ENCODE measurements at places on chromosomes 6 and 20.
A peak's percentile ranks its signal among the peaks of the same experiment; 100 is the strongest.

DNA sequence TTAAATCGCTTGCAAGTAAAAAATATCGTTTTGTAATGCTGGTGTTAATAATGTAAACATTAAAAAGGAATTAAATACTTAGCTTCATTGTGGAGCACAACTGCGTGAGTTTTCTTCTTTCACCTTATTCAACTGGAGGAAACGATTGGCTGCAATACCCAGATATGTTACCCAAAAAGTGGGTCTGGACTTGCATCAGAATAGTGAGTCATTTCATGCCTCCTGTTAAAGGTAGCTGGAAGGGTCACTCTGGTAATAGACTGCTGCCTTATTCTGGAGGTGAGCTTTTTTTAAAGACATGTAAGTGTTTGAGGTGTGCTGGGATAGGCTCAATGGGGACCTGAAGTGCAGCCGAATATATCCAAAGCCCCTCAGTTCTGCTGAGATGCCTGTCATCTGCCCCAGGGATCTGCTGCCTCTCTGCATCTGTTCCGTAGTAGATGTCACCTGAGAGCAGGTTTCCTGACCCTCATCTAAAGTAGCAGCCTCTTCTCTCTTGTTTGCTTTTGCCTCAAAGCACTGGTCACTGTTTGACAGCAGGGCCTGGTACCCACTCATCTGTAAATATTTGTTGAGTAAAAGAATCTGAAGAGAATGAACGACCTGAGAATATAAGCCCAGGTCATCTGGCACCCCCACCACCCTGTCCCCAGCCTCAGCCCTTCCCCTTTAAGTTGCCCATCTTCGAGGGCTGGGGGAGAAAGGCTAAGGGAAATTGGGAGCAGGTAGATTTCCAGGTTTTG is 5.6 kb upstream of the UQCC2 start:
- no peak for DNase-seq

- DNase-seq = no peak
Measured at GRCh38 chr6:12160326-12160725, 129.8 kb upstream of the EDN1 start.

DNA sequence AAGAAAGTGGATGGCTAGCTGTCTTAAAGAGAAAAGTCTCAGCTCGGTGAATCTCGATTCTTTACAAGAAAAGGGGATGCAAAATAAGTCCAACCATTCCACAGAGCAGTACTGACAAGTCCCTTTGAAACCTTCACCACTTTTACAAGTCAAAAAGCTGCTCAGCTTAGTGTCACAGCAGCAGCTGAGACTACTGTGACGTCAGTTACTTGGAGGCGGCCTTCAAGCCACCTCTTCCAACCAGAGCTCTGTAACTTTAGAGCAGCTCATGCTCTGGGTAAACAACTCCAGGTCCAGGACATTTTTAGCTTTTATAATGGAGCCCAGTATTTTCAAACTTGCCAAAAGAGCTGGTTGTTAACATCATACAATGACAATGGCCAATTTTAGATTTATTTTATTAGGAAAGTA is at the start of gene KIAA0408:
KIAA0408 (minus strand) TSS at position 159 of the 411 bp plus-strand sequence. CDS start 5,408 bp downstream, outside the sequence.
- no peak for DNase-seq

- DNase-seq = no peak
Measured at GRCh38 chr20:19113343-19113930, 99.0 kb upstream of the SLC24A3 start.

DNA sequence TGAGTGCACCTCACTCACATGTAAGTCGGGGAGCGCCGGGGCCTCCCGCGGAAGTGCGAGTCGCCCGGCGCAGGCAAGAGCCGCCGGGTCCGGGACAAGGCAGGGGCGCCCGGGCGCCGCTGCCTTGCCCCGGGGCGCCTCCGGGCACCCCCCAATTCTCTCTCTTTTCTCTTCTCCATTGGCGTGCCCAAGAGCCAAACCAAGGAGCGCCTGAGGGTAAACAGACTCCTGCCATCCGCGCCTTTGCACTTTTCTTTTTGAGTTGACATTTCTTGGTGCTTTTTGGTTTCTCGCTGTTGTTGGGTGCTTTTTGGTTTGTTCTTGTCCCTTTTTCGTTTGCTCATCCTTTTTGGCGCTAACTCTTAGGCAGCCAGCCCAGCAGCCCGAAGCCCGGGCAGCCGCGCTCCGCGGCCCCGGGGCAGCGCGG is 36.8 kb downstream of the GNAS start:
- DNase-seq = no peak

GRCh38 chr6:147566244-147566898 is 57.9 kb downstream of the SAMD5 start:
- DNase-seq = no peak

DNA sequence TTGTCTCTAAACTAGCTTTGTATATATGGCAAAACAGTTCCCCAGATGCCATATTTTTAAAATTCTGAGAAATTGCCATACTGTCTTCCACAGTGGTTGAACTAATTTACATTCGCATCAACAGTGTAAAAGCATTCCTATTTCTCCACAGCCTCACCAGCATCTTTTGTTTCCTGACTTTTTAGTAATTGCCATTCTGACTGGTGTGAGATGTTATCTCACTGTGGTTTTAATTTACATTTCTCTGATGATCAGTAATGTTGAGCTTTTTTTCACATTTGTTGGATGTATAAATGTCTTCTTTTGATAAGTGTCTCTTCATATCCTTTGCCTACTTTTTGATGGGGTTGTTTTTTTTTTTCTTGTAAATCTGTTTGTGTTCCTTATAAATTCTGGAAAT is 1222.7 kb upstream of the CITED2 start:
- no peak for DNase-seq

GRCh38 chr20:38256966-38257365 is 3.6 kb downstream of the KIAA1755 start:
- no peak for DNase-seq

DNA sequence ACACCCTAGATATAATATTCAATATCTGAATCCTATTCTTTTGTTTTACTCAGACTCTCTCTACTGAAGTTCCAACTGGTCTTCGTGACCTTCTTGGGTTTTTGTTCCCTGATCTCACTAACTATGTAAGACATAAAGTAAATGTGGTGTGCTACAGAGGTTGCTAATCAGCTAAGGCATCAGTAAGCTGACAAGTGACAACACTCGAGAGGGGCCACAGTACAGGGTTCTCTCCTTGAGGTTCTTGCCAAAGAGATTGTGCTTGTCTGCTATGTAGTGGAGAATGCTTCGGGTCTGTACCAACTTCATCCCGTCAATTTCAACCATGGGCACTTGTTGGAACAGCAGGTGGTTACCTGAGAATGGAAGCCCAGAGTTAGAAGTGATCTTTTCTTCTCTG is 9.9 kb downstream of the GSTA4 start:
- no peak for DNase-seq

DNA sequence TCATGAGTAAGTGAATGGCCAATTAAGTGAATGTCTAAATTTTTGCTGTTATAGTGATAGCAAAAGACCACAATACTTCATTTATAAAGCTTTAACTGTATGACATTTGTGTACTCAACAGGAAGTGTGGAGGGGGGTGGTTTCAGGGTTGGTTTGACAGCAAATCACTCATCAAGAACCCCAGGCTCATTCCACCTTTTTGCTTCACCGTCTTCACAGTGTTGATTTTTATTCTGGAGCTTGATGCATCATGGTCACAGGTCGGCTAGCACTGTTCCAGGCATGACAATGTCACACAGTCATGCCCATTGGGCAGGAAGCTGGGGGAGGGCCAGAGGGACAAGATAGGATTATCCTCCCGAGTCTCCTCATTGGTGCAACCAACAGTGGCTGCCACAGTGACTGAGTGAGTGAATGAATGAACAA is 75.0 kb downstream of the MDGA1 start:
- DNase-seq = no peak

- no peak for DNase-seq
Measured at GRCh38 chr20:53792946-53793536, 199.4 kb upstream of the ZNF217 start.

- DNase-seq = no peak
Measured at GRCh38 chr6:33992191-33992590, 153.7 kb downstream of the GRM4 start.

DNA sequence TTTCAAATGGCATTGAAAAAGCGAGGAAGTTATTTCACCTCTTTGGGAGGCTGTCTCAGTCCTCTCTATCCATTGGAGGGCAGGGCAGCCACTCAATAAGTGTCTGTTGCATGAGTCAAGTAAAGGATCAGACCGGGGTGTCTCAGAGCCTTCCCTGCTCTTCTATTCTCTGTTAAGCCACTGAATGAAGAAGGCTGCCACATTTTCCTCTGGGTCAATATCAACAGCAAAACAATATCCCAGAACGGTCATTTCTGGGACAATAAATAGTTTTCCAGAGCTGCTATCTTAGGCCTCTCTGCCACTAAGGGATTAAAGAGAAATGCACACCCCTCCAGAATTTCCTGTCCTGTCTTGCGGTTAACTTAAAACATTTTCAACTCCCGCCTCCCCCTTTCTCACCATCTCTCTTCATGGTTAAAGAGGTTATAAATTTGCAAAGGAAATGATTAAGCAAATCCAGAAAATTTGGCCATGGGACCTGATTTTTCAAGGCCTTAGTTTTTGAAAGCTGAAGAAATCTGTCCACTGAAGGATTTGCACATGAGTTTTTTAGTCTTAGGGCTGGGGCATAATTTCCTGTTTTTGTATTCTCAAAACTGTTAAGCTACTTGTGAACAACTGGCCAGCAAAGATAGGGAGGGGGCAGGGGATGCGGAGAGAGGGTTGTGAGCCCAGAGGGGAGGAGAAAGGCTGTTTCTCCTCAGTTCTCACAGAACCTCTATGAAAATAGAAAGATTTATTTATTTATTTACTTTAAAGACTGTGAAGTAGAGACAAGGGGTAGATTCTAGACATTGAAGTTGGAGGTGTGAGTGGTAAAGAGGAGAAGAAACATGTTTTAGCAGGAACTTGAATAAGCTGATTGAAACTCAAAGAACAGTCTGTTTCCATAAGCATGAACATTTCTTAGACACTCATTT is 135.7 kb downstream of the BCAS1 start:
- DNase-seq = peak; percentile 24

- no peak for DNase-seq
Measured at GRCh38 chr20:46202766-46203509, 84.8 kb downstream of the CD40 start.

DNA sequence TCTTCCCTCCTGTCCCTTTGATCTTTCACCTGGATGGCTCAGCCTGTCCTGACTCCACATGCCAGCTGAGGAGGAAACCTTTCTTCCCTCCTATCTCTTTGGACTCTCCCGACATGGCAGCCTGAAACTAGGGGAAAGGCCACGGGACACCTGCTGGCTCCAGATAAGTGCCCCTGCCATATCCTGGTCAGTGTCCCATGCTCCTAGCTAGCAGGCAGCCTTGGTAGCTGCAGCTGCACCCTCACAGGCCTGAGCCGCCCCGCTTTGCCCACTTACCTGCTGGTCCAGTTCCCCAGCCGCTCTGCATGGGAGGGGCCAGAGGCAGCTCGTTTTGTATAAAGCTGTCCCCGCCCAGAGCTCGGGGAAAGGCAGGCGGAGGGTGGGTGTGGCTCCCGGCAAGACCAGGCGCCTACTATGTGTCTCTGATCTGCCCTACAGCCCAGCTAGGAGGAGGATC is 7.4 kb upstream of the SLC52A3 start:
- no peak for DNase-seq
